ENCODE measurements at places on chromosomes 7 and 10.
A peak's percentile ranks its signal among the peaks of the same experiment; 100 is the strongest.

DNA sequence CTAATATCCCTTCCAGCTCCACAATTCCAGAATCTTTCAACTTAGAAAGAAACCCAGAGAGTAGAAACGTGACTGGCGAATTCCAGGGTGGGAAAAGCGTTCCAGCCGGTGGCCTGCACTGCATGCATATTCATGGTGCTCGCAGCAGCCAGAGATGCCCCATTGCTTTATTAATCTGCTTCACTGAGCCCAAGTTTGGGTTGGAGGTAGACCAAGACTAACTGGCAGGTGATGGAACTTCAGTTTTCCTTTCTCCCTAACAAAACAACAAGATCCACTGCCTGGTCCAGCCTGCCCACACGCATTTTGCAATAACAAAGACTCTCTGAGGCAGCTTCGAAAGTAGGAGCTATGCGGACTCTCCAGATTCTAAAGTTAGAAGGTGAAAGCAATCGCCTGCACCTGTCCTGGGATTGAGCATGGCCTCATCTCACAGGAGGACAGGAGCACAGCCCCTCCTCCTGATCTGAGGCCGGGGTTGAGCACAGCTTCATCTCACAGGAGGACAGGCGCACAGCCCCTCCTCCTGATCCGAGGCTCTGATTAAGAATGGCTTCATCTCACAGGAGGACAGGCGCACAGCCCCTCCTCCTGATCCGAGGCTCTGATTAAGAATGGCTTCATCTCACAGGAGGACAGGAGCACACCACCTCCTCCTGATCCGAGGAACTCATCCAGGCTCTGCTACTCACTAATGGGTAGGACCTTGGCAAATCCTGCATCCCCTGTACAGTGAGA is 127.8 kb upstream of the LANCL2 start:
- no peak for DNase-seq

GRCh38 chr10:120727001-120727400 is 124.2 kb upstream of the WDR11 start:
- DNase-seq = no peak

GRCh38 chr7:83130623-83131545 is 31.8 kb downstream of the PCLO start:
- DNase-seq = no peak

- DNase-seq = no peak
Observed at GRCh38 chr7:140049339-140050024, 13.3 kb downstream of the PARP12 start.

DNA sequence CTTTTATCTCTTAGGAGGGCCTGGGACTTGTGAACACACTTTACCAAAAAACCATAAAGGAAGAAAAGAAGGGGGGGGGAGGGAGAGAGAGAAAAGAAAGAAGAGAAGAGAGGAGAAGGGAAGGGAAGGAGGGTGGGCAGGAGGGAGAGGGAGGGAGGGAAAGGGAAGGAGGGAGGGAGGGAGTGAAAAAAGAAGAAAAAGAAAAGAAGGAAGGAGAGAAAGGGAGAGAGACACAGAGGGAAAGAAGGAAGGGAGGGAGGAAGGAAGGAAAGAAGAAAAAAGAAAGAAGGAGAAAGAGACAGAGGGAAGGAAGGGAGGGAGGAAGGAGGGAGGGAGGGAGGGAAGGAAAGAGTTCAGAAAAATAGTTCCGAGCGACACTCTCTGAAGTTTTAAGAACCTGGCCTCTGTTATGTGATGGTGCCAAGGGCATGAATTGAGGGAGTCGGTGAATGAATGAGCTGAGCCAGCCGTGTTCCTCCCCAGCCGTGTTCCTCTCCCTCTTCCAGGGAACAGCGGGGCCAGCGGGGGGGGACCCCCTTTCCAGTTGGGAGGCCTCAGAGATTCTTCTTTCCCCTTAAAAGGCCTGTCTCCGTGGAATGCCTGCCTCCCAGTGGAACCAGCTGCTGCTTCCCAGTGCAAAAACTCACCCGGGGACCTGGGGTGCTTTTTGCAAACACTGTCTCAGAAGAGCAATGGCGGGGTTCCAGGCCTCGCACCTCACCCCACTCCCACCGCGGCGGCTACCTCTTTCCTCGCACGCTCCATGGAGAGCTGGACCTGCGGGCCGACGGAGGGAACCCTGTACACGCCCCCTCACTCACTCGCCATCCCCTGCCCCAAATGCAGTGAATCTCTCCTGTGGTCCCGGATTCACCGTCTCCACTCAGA is 84.1 kb downstream of the FOXL3 start:
- DNase-seq = peak; percentile 23

DNA sequence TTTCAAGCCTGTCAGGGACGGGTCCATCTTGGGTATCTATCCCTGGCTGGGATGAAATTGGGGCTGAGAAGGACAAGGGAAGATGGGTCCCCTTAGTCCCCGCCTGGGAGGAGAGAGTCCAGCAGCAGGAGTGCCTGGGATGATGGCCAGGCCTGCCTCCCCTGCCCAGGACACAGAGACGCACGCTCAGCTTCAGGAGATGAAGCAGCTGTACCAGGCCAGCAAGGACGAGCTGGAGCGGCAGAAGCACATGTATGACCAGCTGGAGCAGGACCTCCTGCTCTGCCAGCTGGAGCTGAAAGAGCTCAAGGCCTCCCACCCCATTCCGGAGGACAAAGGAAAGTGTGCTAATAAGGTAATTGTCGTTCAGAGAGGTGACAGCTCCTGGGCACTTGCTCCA is 15.4 kb downstream of the CCDC136 start:
- DNase-seq = peak; percentile 48

GRCh38 chr7:99383203-99383602 is 8.7 kb downstream of the ARPC1B start:
- DNase-seq = no peak

DNA sequence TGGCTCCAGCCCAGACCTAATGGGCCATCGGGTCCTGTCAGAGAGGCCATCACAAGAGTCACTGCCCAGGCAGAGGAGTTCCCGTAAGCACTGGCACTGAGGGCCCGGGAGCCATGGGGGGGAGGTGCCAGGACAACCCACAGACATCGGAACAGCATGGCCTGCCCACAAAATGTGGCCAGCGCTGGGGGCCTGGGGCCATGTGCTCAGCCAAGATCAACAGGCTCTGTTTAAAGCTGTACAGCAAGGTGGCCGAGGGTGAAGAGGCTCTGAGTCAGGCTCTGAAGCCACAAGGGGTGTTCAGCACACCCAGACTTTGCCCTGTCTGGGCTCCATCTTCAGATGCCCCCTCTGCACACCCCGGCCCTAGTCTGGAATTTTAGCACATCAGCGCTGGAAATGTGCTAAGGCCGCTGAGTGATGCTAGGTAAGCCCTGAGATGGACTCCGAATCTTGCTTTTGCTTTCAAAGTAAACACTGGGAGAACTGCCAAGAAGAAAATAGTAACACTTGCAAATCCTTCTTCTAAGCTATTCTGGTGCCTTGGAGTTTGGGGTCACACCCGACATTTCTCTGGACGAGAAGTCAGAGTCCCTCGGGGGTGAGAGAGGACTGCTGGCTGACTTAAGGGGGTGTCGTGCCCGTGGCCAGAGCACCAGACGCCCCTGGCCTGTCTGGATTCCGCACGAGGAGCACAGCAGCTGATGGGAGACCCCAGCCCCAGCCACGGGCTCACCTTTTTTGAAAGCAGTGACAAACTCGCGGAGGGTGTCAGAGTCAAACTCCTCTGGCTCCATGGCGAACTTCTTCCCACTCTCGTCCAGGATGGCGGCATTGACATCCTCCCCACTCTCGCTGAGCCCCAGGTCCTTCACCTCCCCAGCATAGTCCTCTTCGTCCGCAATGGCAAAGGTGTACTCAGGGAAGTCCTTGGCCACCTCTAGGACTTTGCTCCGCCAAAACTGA is 23.6 kb downstream of the PDIA4 start:
- no peak for DNase-seq

DNA sequence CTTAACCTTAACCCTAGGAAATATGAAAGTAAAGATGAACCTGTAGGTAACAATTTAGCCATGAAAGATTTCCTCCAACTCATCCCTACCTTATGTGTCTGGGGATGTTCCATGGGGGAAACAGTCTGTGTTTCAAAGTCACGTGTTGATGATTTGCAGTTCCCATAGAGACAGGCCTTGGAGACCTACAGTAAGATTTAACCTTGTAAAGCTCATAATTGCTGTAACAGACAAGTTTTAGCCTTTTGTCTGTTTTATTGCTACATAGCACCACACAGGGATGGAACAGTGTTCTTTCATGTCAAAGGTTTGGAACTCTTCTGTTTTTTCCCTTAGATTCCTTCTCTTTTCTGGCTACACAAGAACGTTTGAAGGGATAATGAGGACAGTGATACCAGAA is 35.2 kb upstream of the ITGA8 start:
- DNase-seq = no peak

DNA sequence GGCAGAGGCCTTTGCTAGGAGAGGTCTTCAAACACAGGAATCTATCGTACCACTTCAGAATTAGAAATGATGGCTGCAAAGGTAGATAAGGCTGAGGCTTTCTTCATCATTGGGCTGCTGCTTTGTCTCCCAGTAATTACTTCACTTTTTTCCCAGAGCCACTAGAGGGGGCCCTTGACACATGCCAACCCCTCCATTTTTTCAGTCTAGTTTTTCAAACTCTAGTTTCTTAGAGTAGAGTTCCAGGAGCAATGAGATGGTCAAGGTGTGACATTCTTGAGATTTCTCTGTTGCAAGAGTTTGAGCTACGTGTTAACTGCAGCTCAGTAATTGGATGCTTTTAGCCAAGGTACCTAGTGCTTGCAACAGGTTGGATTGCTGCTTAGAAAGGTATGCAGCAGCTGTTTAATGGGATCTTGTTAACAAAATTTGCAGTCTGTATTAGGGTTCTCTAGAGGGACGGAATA is 33.8 kb upstream of the RBM20 start:
- DNase-seq = peak; percentile 61

- DNase-seq = peak; percentile 72
Observed at GRCh38 chr7:87218796-87219544, 562 bp downstream of the TMEM243 start.

DNA sequence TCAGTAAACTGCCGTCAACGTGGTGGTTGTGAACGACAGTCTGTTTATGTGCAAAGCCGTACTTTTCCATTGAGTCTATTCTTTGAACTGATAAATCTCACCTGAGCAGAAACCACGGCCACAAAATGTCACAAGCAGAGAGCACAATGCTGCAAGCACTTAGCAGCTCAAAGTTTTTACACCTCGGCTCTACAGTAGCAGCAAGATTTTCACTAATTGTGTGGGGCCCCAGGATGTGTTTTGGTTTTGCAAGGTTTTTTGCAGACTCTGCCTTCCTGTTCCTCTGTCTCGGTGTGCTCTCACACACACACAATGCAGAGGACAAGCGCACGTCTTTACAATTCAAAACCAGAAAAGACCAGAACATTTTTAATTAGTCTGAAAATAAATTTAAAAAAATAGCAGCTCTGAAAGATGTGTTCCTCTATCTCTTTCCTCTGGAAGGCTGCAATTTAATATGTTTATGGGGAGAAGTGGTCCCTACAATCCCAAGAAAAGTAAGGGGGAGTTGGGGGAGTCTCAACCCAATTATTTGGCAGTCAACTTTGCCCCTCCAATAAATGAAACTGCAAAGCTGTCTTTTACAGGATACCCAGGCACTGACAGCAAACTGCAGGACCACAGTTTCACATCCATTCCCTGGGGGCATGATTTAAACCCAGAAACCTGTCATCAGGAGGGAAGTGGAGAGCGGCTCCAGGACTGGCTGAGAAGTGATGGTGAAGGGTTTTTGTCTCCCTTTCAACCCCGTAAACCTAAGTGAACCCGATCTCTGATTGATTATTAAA is 73.8 kb upstream of the SFMBT2 start:
- DNase-seq = peak; percentile 35

DNA sequence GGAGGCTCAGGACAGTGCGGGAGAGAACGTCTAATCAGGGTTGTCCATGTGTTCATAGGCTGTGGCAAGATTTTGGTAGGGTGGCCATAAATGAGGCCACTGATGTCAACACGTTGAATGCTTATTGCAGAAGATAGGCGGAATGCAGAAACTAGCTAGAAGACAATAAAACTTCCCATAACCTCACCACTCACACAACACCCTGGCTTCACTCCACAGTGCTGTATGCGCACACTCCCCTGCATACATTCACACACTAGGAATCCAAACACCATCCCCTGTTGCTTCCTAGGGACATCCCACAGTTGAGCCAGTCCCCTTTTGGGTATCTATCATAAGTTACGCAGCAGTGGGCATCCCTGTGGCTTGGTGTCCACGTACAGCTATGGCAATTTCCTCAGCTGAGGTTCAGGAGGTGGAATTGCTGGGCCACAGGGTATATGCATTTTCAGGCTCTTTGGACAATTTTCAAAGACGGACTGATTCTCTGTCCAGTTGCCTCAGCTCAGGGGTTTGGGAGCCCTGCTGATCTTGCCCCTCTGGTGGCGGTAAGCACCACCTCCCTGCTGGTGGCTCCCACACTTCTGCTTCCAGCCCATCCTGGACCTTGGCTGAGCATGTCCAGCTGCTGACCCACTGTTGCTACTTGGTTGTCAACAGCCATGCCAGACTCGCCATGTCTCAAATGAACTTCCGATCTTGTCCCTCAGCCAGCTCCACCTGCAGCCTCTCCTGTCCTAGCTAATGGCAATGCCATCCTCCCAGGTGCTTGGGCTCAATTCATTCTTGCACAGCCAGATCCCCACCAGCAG is 36.4 kb downstream of the CDH23 start:
- DNase-seq = peak; percentile 42

DNA sequence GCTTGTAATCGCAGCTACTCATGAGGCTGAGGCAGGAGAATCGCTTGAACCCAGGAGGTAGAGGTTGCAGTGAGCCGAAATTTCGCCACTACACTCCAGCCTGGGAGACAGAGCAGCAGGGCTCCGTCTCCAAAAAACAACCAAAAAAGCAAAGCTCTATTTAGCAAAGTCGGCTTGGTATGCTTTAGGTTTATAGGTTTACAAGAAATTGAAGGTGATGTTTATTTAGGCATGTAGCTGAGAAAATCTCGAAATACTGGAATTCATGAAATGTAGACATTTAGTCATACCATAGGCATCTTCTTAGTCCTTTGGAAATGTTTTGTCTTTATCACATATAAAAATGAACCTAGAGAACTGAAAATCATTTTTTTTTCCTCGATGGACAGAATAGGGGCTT is 453.8 kb upstream of the ANKRD30A start:
- DNase-seq = no peak

- DNase-seq = no peak
Observed at GRCh38 chr10:95221124-95221523, 27.1 kb downstream of the ACSM6 start.

DNA sequence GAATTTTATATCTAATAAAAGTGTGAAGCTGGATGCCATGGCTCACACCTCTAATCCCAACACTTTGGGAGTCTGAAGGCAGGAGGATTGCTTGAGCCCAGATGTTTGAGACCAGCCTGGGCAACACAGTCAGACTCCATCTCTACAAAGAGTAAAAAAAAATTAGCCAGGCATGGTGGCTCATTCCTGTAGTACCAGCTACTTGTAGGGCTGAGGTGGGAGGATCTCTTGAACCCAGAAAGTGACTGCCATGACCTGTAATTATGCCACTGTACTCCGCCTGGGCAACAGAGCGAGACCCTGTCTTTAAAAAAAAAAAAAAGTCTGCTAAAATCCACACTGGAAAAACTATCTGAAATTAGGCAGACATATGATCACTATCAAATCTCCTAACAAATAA is 7.6 kb downstream of the JMJD1C start:
- DNase-seq = no peak
